Fibroblast of lung (primary cell): ENCODE measurements at places on chromosomes 1 and 21. TPM values are rescaled to one million over a fixed set of nuclear protein-coding genes. Genes with fewer than 3 reads are reported as not detected.

DNA sequence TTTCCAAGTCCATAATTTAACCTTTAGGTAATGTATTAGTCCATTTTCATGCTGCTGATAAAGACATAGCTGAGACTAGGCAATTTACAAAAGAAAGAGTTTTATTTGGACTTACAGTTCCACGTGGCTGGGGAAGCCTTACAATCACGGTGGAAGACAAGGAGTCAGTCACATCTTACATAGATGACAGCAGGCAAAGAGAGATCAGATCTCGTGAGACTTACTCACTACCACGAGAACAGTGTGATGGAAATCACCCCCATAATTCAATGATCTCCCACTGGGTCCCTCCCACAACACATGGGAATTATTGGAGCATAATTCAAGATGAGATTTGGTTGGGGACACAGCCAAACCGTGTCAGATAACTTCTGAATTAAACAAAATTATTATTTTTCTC lies 44.0 kb downstream of the CNIH3 start:
- no peak overlapping the region for H3K4me3 ChIP-seq
- no peaks in the 10 kb centered on the region for H3K36me3 ChIP-seq
- DNase-seq, result no peak
- no peaks in the 10 kb centered on the region for H3K27me3 ChIP-seq

DNA sequence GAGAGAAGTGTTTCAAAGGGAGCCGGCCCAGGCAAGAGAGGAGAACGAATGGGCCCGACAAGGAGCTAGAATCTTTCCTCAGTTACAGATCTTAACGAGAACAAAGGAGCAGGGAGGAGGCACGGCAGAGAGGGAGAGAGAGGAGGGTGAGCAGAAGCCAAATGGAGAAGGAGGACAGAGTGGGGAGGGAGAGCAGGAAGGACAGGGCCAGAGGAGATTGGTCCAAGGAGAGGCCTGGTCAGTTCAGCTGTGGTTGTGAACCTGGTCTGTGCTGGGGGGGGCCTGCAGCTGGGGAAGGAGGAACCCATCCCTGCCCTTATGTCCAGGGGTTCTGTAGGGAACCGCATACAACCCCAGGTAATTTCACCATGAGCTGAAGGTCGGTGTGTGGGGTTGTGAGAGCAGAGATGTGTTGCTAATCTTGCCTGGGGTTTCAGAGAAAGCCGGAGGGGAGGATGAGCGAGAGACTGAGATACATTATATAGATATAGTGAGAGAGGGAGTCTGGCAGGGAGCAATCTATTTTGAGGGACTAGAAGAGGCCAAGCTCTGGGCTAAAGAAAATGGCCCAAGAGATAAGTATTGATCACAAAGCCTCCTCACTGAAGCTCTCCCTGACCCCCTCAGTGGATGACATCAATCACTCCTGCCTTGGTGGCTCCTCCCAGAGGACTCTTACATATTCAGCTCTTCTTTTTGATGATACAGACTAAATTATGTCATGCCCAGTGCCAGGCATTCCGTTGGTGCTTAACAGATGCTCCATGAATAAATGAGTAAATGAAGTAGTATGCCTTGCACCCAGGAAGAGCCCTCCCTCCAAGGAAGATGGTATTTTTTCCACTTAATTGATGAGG lies 64.2 kb upstream of the CD1D start:
- no peak overlapping the region for H3K4me3 ChIP-seq
- no peak for DNase-seq
- no peaks in the 10 kb centered on the region for H3K4me1 ChIP-seq

DNA sequence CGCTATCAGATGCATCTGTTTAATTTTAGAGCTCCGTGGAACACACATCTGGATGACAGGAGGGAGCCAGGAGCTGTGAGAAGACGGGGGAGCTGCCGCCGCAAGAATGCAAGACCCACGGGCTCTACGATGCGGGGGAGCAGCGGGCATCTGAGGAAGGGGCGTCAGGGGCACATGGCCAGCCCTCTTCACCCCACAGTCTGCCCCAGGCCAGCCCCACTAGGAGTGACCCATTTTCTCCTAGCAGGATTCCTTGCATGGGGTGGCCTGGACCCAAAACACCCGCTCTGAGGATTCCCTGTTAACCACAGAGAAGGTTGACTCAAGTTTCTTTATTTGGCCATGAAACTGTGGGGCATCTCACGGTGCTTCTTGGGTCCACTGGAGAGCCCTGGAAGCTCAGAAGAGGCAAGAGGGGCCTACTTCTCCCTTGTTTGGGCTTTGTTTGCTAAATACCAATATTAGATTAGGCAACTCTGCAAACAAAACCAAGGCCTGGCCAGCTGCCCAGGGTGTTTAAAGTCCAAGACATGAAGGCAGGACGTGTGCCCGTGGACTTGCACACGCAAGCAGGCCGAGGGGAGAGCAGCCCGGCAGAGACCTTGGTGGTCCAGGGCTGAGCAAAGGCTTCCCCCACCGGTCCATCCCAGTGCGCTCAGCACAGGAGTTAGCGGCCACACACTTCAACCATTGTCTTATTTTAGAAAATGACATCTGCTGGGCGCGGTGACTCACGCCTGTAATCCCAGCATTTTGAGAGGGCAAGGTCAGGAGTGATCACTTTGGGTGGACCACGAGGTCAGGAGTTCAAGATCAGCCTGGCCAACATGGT lies 89.8 kb downstream of the DHRS3 start:
- H3K27me3 ChIP-seq, result no peaks in the 10 kb centered on the region
- peak; percentile 56 for DNase-seq
- no peak overlapping the region for H3K27ac ChIP-seq
- H3K36me3 ChIP-seq, result no peaks in the 10 kb centered on the region

- DNase-seq, result no peak
- no peak overlapping the region for H3K27ac ChIP-seq
- no peaks in the 10 kb centered on the region for H3K27me3 ChIP-seq
- no peak overlapping the region for H3K4me3 ChIP-seq
These were observed 117.3 kb downstream of the UCHL5 start for GRCh38 chr1:192941722-192942411.

CDK18 gene
- polyA plus RNA-seq, result 0.12 and 2.1 TPM in 2 replicates

COL11A1 gene
- 0.26 and 2.6 TPM in 2 replicates for polyA plus RNA-seq
